SJSA1 (cell line): ENCODE measurements at places on chromosomes 3 and 15. TPM values are rescaled to one million over a fixed set of nuclear protein-coding genes. Genes with fewer than 3 reads are reported as not detected.

- H3K4me1 ChIP-seq = no peaks in the 10 kb centered on the region
- H3K27ac ChIP-seq = no peak overlapping the region
- H3K27me3 ChIP-seq = no peaks in the 10 kb centered on the region
- no peak for DNase-seq
- no peaks in the 10 kb centered on the region for H3K36me3 ChIP-seq
Measured at GRCh38 chr3:110307065-110307809, 764.4 kb upstream of the NECTIN3 start.

Gene PPM1L
- 0.03 and 0.24 TPM in 2 replicates for total RNA-seq

Gene GOLGA8N
- total RNA-seq = 1.9 and 2.5 TPM in 2 replicates

- H3K4me3 ChIP-seq = no peak overlapping the region
- peaks cover 48% of the 10 kb centered on the region for H3K36me3 ChIP-seq
- no peaks in the 10 kb centered on the region for H3K27me3 ChIP-seq
- DNase-seq = no peak
Measured at GRCh38 chr15:68210821-68211655, 5.9 kb upstream of the CALML4 start.
